Left renal pelvis (tissue), 4 donors: ENCODE measurements at places on chromosomes 16 and 17.

DNA sequence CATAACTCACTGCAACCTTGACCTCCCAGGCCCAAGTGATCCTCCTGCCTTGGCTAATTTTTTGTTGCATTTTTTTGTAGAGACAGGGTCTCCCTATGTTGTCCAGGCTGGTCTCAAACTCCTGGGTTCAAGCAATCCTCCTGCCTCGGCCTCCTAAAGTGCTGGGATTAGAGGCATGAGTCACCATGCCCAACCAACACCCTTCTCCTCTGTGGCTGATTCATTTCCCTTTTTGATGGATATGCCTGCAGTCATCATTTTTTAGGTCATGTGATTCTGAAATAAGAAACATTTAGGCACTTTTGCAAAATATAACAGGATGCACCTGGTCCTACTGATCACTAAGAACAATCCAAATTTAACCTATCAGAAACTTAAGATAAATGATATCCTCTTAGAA is 44.0 kb upstream of the YPEL2 start:
- DNase-seq, result no peak

DNA sequence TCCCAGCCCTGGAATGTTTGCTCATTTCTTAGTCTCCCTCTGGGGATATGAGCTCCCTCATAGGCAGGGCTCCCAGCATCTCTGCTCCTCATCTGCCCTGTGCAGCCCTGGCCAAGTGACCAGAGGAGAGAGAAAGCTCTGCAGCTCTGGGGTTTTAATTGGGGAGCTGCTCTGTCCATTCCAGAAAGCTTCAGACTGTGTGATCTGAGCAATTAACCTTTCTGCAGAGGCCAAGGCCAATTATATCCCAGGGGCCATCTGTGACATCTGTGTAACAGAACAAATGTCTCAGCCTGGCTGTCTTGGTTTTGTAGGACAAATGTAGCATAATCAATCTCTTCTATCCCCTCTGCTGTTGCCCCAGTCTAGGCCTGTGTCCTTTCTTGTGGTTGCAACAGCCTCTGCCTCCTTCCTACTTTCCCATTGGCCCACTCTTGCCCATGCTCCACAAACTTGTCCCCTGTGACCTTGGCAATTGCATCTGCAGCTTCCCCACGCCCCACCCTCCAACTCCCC is 156.0 kb downstream of the GSG1L start:
- DNase-seq, result no peak

DNA sequence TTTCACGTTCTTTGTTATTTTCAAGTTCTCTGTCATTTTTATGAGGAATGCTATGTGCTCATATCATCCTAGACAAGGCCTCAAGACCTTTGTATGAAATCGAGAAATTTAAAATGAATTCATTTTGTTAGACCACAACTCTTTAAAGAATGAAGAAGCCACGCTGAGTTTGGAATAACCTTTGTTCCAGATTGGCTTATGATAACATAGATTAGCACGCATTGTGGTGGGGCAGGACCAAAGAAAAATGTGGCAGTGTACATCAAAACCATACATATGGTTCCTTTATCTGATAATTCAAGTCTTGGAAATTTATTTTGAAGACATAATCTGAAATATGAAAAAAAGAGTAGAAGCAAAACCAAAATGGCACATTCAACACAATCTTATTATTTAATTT is 2.2 kb downstream of the HSD17B2 start:
- no peak for DNase-seq

GRCh38 chr17:82378741-82379021 is 7.1 kb downstream of the UTS2R start:
- no peak for DNase-seq

- no peak for DNase-seq
These were observed 252.7 kb downstream of the PARN start for GRCh38 chr16:14377326-14377725.

DNA sequence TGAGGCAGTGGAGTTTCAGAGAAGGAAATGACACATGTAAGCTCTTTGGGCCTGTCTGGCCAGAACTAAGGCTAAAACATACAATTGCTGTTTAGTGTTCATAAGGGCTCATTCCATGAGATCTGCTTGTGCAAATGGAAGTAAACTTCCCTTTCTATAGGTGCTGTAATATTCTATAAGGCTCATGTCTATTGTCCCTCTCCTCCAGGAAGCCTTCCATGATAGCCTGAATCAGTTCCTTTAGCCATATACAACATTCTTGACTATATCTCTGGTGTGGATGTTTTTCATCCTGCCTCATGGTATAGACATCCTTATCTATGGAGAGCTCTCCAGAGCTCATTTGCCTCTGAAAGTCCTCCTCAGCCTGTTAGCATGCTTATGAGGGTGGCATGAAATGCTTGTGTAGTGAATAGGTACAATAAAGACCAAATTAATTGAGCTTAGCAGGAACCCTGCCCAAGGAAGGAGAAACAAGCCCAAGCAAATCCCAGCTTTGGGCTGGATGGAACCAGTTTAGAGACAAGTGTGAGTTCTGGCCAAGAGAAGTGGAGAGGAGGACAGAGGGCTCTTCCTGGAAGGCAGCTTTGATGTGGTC is 1.6 kb upstream of the ETV4 start:
- no peak for DNase-seq
